ENCODE measurements at places on chromosomes 7 and 10. TPM values are rescaled to one million over a fixed set of nuclear protein-coding genes. Genes with fewer than 3 reads are reported as not detected.

Gene TCF7L2
- total RNA-seq, result 36.8 TPM

Gene FEZF1
- total RNA-seq, result not detected

Gene TMEM273
- 12.0 TPM for total RNA-seq

- DNase-seq, result no peak
These were observed 273.6 kb downstream of the DYNC1I1 start for GRCh38 chr7:96045919-96046318.

GRCh38 chr10:29861811-29862505 lies 197.4 kb downstream of the JCAD start:
- peak; percentile 47 for DNase-seq
